ENCODE measurements at places on chromosomes 4 and X. TPM values are rescaled to one million over a fixed set of nuclear protein-coding genes. Genes with fewer than 3 reads are reported as not detected.
A peak's percentile ranks its signal among the peaks of the same experiment; 100 is the strongest.

The RHOXF2 gene
- total RNA-seq = not detected

The OPRPN gene
- total RNA-seq = not detected

- no peak for DNase-seq
Measured at GRCh38 chr4:121706595-121707021, 9.8 kb upstream of the ANXA5 start.

DNA sequence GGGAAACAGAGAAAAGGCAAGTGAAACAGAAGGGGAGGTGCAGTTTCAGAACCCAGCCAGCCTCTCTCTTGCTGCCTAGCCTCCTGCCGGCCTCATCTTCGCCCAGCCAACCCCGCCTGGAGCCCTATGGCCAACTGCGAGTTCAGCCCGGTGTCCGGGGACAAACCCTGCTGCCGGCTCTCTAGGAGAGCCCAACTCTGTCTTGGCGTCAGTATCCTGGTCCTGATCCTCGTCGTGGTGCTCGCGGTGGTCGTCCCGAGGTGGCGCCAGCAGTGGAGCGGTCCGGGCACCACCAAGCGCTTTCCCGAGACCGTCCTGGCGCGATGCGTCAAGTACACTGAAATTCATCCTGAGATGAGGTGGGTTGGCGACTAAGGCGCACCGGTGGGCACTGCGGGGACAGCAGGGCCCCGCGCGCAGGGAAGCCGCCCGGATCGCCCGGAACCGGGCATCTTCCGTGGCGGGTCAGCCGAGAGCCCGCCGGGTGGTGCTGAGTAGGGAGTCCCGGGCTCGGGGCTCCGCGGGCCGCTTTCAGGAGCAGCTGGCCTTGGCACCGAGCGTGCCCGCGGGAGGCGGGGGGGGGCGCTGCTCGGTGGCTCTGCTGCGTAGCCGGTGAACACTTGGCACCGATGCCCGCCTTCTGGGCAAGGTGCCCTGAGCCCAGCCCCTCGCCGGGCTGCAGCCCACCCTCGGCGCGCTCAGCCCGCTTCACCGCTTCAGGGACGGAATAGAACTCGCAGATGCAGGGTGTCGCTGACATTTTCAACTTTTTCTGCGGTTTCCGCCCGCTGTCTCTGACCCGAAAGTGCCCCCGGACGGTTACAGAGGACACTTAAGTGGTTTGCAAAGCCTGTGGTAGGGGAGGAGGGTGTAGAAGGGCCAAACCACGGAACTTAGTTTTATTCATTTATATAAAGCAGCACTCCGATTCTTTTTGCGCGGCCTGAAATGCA is at the start of gene CD38:
Gene CD38, plus strand, starts transcription at position 40 of the 953 bp plus-strand sequence. Its CDS starts 87 bp downstream, at position 127.
- DNase-seq = no peak

DNA sequence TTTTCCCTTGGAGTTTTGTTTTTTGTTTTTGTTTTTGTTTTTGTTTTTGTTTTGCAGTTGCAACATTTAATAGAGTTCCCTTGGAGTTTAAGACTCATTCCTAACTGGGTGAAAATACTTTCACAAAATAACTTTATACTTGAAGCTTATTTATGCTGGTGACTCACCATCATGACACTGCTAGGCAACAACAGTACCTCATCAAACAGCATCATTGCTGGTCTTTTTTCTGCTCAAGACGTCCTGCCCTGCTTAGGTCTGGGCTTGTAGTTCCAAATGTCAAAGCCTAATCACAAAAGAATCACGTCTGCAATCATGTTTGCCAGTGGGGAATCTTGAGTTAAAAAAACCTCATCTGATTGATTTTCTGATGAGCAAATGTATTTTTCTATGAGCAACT is 105.7 kb upstream of the PRPS2 start:
- no peak for DNase-seq

DNA sequence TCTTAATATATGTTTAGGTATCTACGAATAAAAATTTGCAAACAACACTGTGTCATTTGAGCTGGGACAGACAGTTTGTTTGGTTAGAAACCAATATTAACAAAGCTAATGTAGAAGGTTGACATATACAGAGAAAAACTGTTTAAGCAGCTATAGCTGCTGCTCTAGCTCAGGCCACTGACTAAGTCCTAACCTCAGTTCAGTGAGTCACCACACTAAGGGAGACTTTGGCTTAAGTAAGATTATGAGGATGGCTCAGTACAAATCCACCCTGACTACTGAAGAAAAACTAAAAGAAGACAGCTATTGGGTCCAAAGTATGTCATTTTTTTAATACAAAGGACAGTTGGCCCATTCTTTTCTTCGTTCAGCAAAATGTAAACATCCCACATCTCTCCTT is 717.3 kb upstream of the ACTRT1 start:
- DNase-seq = no peak

DNA sequence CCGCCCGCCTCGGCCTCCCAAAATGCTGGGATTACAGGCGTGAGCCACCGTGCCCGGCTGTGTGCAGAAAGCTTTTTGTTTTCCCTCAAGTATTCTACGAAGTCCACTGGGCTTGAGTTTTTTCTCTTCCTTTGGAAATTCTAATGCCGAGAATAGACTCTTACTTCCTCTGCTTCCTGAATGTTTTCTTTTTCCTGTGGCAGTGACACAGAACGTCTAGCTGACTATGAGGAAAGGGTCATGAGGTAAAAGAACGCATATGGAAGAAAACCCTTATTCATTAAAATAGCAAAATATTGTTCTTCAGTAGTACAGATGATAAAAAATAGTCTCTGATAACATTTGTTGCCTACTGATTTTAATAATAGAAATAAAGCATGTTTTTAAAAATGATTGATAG is 4.9 kb upstream of the SLC25A4 start:
- no peak for DNase-seq

GRCh38 chrX:137565921-137566745 is at the start of gene ZIC3:
TSS of gene ZIC3 (plus strand) at chrX:137566127. CDS start at chrX:137566692, 565 bp downstream.
- no peak for DNase-seq

- peak; percentile 65 for DNase-seq
Measured at GRCh38 chr4:5710961-5711478, at the start of gene EVC. TSS of gene EVC (plus strand) at chr4:5711201. CDS start at chr4:5711381, 180 bp downstream.

GRCh38 chr4:77146186-77147078 is 10.6 kb upstream of the CCNG2 start:
- no peak for DNase-seq

GRCh38 chrX:31588355-31588754 is 516.5 kb upstream of the FTHL17 start:
- no peak for DNase-seq

GRCh38 chrX:11311706-11312105 is 18.5 kb downstream of the AMELX start:
- DNase-seq = no peak

DNA sequence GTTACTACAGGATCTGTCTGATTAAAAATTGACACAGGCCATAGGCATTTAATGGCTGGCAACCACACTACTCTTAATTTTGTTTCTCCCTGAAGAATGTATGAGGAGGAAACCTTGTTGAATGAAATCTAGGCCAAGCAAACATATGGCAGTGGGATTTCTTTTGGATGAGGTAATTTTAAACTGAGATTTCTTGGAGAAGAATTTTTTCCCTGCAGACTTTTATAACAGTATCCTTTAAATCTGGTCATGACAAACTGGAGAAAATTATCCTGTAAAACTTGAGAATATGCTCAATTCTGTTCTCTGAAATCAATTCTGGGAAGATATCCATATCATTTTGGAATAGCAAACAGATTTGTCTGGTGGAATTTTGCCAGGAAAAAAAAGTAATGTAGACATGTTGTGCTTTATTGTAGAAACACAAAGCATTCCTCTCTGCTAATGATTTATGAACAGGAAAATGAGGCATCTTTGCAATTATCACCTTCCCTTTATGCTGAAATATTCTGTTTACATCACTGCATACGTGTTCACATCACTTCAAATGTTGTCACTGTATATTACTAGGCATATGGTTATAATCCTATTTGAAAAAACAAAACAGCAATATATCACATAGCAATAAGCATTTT is 108.3 kb upstream of the ARSJ start:
- peak; percentile 58 for DNase-seq

GRCh38 chr4:40628888-40629287 is 776 bp downstream of the RBM47 start:
- DNase-seq = no peak

- no peak for DNase-seq
Measured at GRCh38 chrX:16466640-16467432, 183.1 kb upstream of the S100G start.

DNA sequence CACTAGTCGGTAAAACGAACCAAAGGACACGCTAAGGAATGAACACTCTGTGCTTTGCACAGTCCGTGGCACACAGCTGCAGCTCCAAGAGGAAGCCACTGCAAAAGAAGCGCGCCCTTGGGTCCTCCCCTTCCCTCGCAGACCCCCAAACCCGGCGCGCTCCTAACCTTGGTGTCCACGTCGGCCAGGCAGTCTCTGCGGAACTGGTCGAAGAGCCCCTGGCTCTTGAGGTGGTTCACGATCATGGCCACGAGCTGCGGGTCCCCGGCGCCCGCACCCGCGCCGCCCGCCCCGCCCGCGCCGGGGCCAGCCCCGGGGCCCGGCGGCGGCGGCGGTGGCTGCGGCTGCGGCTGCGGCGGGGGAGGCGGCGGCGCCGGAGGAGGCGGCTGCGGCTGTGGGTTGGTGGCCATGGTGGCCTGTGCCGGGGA is 333 bp downstream of the BOD1L1 start:
- DNase-seq = no peak
